ENCODE measurements at places on chromosomes 11 and 22. TPM values are rescaled to one million over a fixed set of nuclear protein-coding genes. Genes with fewer than 3 reads are reported as not detected.

The OR2D2 gene
- 0.66 TPM for total RNA-seq

The MS4A18 gene
- not detected for total RNA-seq

The GDPD5 gene
- total RNA-seq: 36.4 TPM

The MFRP gene
- total RNA-seq: not detected

The OR51F1 gene
- not detected for total RNA-seq

The SAA2 gene
- not detected for total RNA-seq

The LRRC74B gene
- total RNA-seq: not detected

The INTS4 gene
- 59.5 TPM for total RNA-seq

The SLC22A25 gene
- total RNA-seq: not detected

The POLA2 gene
- total RNA-seq: 23.9 TPM

The RFPL2 gene
- total RNA-seq: not detected

The GPR83 gene
- not detected for total RNA-seq

The PHLDA2 gene
- total RNA-seq: 7.6 TPM

The OR52E8 gene
- total RNA-seq: not detected

The IL18 gene
- total RNA-seq: 0.80 TPM

The DAGLA gene
- total RNA-seq: 1.7 TPM

The CLCF1 gene
- 2.3 TPM for total RNA-seq

The IFITM10 gene
- total RNA-seq: not detected

The MRGPRX3 gene
- not detected for total RNA-seq

The SEZ6L gene
- total RNA-seq: not detected

The ARVCF gene
- total RNA-seq: 40.2 TPM

The MS4A8 gene
- not detected for total RNA-seq

The DHCR7 gene
- total RNA-seq: 44.3 TPM

The HEPN1 gene
- not detected for total RNA-seq

The KDELR3 gene
- 46.8 TPM for total RNA-seq

The ENTHD1 gene
- not detected for total RNA-seq

The OTOG gene
- total RNA-seq: not detected

Measured in thoracic aorta endothelial cell (primary cell).